NCI-H524 (cell line): ENCODE measurements at places on chromosomes 2 and 18.

- no peak for DNase-seq
Observed at GRCh38 chr2:168797286-168797655, 5.2 kb upstream of the NOSTRIN start.

DNA sequence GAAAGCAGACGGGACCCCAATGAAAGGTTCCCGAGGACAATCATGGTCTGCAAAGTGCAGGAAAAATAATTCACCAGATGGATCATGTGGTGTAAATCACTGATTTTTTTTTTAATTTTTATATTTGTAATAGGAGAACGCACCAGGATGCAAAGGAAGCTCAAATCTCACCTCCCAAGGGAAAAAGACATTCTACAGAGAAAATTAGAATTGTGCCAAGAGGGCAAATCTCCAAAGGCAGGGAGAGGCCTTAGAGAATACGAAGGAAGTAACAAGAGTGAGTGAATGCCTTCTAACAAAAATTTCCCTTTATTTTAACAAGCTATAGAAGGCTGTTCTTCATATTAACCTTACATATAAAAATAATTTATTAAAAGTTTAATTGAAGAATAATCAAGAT lies 90.9 kb downstream of the ANKRD44 start:
- no peak for DNase-seq

GRCh38 chr18:49277395-49278036 lies 182.9 kb downstream of the DYM start:
- DNase-seq = no peak

DNA sequence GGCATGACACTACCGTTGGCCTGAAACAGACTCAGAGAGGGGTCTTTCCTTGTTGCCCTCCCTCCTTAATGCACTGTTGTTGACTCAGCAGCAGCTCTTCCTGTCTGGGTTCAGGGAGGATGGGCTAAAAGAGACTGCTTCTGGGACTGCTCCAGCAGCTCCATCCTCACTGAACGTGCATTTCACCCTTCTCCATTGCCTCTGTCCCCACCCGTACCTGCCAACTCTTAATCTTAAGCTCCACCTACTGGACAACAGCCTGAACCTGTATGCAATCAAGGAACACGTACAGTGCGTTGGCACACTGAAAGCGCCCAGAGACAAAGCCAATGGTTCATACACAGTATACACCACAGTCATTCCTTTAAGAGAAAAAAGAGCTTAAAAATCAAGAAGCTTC lies 230.8 kb upstream of the RAB6C start:
- peak; percentile 28 for DNase-seq

DNA sequence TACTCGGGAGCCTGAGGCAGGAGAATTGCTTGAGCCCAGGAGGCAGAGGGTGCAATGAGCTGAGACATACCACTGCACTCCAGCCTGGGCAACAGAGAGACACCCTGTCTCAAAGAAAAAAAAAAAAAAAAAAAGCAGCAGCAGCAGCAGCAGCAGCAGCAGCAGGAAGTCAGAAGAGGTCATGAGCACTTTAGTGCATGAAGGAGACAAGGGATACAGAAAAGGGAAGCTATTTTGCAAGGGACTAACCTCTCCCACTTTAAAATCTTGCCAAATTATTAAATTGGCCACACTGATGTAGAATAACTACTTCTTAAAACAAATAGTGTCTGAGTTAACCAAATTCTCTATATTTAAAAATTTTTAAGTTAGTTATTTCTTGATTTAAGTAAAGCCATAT lies 113.4 kb upstream of the PDE1A start:
- no peak for DNase-seq

- DNase-seq = no peak
Observed at GRCh38 chr2:120866483-120867140, 130.9 kb downstream of the GLI2 start.

DNA sequence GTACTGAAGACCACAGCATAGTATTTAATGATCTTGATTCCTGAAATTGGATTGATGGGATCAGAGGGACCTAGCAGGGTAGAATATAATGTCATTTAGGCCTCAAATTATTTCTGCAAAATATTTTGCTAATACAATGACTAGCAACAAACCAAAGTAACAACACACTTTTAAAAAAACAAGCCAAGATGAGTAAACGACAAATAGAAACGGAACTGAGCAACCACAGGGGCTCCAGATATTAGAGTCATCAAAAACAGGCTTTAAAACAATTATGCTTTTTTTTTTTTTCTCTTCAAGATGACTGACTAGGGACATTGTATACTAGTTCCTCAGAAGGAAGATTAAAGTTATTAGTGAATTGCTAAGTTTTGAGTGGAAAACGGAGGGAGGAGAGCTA lies 447.1 kb upstream of the MMADHC start:
- no peak for DNase-seq

GRCh38 chr18:13407484-13407883 lies 188.9 kb downstream of the LDLRAD4 start:
- DNase-seq = no peak

DNA sequence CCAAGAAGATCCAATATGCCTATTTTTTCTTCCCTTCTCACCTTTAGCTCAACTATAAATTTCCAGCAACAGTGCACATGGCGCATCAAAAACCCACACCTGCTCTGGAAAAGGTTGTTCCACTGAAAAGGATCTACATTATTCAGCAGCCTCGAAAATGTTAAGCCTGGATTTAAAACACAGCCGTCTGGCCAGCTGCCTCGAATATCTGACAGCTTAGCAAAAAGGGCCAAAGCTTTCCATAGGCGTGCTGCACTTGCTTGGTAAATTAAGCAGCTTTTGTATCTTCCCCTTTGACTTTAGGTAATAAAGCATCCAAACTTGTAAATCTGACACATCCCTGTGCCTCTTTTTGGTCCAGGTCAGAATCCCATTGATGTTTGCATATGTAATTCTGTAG lies 20.5 kb downstream of the DAPL1 start:
- DNase-seq = peak; percentile 12

GRCh38 chr2:203533676-203534591 lies 1.2 kb downstream of the RAPH1 start:
- DNase-seq = peak; percentile 9

DNA sequence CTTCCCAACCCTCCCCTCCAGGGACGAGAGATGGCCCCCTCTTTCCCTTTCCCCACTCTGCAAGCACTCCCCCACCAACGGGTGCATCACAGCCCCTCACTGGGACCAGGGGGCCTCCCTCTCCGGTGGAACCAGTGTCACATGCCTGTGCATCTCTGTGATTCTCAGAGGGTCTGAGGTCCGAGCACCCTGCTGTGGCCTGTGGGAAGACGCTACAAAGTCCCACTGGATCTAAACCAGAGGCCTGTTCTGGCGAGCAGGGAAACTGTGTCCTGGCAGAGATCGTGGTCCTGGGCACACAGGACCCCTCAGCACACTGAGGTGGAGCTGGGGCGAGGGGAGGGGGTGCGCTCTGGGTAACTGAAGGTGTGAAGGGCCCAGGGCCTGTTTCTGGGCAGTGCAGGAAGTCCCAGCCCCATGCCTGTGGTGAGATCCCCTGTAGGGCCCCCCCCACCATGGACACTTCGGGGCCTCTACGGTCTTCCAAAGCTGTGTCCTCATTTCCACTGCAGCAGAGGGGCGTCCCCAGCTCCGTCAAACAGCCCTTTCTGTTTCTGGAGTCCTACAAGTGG lies 8.0 kb downstream of the SNORC start:
- DNase-seq = no peak

- no peak for DNase-seq
Observed at GRCh38 chr2:100071335-100072043, 70.9 kb downstream of the AFF3 start.

DNA sequence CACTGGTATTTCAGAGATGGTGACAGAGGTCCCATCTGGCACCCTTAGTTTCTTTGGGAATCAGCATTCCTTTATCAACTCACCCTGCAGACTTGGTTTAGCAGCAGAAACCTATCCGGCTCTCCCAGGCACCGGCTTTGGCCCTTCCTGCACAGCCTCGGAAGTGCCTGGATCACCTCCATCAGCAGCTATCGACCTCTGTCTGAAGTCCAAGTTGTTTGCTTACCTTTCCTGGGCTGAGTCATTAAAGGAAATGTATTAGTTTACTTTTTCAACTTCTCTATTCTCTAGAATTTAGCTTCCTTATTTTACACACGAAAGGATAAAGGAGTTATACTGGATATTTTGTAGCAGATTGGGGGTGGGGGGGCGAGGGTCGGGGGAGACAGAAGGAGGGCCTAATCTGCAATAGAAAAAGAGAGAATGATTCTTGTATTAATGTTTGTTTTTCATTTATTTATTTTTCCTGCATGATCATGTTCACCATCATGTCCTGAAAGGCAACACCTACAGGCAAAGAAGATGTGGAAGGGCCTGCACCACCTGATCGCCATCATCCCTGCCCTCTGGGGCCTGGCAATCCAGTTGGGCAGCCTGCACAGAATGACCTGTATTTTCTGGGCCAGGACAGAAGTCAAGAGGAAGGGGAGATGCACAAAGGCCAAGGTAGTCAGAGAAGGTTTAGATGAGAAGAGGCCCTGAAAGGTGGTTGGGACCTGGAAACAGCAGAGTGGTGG lies 22.1 kb upstream of the MAT2A start:
- DNase-seq = no peak

GRCh38 chr2:153601812-153602211 lies 123.2 kb upstream of the RPRM start:
- no peak for DNase-seq

GRCh38 chr2:31054842-31055388 lies 83.3 kb downstream of the GALNT14 start:
- no peak for DNase-seq

DNA sequence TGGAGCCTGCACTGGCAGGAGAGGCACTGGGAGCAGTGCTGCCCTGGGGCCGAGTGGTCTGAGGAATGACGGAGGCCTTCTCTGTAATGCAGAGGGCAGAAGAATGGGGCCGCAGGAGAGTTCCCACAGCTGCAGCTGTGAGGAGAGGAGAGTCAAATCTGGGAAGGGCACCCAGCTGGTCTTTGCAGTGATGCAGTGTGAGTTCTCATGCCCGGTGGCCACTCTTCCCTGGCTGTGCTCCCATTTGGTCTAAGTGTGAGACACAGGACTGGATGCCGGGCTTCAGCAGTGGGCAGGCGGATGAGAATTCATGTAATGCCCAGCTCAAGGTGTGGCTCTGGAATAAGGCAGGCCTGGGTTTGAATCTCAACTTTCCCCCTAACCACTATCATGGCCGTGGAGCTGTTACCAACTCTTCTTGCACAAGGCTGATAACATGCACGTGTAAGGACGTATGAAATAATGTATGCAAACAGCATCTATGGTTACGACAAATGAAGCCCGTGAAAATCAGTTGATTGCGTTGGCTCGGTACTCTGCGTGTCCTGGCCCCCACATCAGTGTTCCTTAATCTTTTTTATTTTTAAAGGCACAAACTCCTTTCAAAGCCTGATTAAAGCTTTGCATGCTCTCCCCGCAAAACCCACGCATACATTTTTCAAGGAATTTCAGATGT lies 71.6 kb downstream of the ACKR3 start:
- no peak for DNase-seq

- no peak for DNase-seq
Observed at GRCh38 chr2:152559008-152559407, 158.3 kb downstream of the PRPF40A start.

DNA sequence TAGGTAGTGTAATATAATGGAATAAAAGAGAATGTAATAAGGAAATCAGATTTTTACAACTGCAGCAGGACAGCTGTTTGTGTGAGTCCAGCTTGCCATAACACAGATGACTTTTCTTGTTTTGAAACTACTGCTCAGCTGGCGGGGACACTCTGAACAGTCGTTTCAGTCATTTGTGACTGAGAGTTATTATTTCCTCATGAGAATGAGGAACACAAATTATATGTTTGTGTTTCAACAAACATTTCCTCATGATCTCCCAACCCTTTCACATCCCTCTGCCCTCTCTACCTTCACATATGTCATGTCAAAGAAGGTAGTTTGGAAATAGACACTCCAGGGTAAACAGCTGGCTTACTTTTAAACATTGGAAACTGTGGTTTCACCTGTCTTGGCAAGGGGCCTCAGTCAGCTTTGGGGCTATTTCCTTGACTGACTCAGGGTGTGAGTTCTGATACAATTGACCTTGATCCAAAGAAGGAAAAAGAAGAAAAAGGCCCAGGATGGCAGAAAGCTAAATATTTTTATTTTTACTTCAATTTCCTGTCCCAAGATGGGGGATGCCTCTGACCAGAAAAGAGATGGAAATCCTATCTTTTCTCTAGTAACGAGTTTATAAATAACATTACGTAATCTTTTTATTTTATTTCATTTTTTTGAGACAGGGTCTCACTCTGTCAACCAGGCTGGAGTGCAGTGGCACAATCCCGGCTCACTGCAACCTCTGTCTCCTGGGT lies 593 bp downstream of the SP140L start:
- DNase-seq = no peak

DNA sequence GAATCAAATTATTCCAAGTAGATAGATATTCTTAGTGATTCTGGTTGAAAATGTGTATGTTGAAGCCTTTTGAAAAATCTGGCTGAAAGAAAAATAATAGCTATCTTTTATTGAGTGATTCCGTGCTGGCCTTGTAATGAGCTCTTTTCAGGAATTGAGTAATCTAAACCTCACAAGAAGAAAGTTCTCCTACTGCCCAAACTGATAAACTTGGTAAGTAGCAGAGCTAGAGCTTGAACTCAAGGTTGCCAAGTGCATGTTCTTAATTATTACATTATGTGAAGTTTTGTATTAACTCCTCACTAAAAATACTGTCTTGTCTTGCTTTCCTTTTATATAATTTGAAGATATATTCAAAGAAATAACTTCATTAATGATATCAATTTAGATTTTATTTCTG lies 1.6 kb upstream of the PPP1R1C start:
- no peak for DNase-seq

DNA sequence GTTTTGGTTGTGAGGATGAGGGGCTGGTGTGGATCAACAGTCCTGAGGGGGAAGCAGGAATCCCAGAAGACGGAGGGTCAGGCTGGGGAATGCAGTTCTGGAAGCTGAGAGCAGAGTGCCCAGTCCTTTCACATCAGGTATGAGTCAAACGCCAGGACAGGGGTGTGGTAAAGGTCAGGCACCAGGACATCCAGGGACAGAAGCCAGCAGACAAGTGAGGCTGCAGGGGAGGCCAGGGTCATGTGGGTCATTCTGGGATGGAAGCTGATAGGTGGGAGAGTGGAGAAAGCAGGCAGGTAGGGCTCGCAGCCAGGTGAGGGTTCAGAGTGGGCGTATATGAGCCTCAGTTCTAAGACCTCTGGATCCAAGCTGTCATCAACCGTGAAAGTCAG lies 12.8 kb upstream of the GNLY start:
- DNase-seq = no peak

- no peak for DNase-seq
Observed at GRCh38 chr2:23092831-23093230, 292.1 kb upstream of the KLHL29 start.

DNA sequence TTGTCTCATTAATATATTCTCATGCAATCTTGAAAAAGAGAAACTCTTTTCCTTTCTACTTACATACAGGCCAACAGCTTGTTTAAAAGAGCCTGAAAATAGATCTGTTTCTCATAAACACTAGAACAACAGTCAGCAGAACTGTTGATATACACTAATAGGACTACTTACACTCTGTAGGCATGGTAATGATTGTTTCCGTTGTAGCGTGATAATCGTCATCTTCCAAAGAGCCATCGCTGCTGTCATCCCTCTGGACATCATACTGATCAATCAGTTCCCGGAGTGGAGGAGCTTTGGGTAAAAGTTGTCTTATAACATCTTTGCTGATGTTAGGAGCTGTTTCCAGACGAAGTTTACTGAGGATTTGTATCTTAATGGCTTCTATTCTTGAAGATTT lies 476 bp downstream of the MSTN start:
- DNase-seq = no peak
